ENCODE measurements at places on chromosomes 3 and 15.

DNA sequence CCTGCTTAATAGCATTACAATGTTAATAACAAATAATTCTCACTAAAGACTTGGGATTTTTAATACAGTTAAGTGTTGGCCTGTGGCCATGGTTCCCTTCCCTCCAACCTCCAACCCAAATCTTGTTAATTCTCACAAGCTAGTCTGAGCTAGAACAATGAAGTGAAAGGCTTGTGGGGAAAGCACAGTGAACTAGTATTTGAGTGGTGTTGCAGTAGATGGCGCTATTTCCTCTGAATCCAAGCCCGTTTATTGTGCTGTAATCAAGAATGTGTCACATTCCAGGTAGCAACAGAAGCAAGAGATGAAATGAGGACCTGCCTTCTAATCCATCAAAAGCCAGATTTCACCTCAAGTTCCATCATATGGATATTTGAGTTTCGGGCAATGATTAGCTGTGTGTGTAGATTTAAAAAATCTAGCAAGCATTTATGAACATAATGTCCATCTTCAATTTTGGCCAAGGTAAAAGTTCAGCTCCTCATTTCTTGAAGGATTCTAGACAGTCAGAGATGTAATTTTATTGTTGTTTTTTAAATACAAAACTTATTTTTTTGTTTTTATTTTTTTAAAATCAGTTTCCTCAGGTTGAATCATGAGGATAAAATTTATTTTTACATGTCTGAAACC lies 160.7 kb downstream of the SQOR start:
- no peak for DNase-seq

- DNase-seq = no peak
Measured at GRCh38 chr15:90873488-90873997, 5.2 kb downstream of the FURIN start.

DNA sequence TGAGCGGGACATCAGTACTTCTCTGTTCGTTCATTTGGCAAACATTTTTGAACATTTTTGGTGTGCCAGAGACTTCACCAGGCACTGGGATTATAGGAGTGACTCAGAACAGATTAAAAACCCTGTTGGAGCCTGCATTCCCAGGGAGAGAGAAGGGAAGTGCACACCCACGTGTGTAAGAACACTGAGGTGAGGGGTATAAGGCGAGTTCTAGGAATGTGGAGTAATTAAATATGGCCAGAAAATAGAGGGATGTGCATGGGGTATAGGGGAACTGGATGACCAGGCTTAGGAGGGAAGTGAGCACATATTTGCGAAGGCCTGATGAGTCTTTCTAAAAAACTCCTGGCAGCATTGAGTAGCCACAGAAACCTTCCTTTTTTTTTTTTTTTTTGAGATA lies 401.2 kb upstream of the C2CD4B start:
- DNase-seq = no peak

DNA sequence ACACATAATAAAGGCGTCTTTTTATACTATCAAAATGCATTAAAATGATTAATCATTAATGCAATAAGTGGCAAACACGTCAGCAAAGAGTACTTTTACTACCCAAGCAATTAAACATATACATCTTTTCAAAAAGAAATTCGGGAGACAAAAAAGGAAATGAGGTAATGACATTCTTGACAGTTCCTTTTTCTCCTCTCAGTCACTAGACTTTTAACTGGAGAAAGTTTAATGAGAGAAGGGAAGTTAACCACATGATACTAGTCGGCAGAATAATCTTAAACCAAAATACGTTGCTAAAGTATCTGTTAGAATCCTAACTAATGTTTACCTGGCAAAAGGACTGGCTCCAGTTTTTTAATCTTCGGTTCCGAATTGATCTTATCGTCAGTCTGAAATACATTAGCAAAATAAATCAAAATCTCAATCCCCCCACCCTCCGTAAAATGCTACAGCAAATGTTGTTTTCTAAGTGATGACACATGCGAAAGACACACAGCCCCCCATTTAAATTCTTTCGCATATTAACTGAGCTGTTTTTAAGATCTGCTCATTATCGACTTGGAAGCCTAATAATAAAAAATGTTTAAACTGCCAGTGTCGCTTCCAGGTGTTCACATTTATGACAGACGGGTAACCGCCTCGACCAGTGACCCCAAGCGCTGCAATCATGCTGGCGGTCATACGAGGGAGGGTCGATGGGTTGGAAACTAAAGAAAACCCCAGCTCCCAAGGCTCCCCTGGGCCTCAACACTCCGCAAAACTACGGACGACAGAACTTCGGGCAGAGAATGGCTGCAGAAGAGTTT lies 778 bp downstream of the MTMR10 start:
- no peak for DNase-seq

DNA sequence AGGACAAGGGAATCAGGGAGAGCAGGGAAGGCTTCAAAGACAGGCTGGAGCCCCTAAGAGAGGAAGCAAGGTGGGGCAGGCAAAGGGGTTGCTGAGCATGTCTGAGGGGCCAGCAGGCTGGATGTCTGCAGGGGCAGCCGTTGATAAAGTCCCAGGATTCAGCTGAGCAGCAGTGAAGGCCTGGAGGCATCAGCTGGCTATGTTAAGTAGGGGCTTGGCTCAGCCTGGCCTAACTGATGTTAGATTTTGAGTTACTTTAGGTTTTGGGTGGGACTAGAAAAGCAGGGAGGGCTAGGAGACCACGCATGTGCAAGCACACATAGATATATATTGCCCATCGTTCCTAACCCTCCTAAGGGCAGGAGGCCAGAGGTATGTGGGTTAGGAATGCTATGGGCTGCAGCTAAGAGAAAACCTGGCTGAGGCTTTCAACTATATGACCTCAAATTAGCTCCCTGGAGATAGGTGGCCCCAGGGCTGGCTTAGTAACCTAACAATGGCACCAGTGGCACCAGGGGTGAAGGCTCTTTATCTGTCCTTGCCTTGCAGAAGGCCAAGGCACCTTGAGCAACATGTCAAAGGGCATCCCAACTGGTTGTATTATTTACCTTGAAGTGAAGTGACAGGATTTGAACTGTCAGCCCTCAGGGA lies 331.5 kb upstream of the CTDSPL start:
- no peak for DNase-seq

GRCh38 chr15:73923488-73924164 lies 2.6 kb upstream of the LOXL1 start:
- DNase-seq = no peak

- no peak for DNase-seq
Measured at GRCh38 chr3:110069761-110070160, 732.4 kb upstream of the DPPA4 start.

- no peak for DNase-seq
Measured at GRCh38 chr3:82556113-82556512, 794.7 kb upstream of the GBE1 start.

DNA sequence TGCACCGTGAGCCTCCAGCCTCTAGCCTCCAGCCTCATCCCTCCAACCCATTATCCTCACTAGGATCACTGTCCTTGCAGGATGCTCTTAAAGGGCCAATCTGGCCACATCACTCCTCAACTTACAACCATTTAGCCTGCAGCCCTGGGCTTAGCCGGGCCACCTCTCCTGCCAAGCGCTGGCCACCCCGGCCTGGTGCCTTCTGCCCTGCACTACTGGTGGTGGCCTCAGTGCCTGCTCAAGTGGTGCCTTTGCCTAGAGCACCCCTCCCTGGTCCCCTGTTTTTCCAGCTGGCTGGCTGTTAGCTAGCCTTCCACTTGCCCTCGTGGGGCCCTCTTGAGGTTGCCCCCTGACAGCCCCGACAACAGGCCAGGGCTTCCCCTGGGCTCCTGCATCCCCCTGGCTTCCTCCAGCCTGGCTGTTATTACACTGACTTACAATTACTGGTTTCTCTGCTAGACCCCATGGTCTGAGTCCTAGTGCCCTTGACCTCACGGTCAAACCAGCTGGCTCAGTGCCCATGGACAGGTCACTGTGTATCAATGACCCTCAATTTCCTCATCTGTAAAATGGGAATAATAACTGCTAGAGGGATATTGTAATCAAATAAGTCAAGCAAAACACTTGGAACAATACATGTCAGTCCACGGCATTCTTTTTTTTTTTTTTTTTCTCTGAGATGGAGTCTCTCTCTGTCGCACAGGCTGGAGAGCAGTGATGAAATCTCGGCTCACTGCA lies 15.5 kb downstream of the ATP2B2 start:
- no peak for DNase-seq

DNA sequence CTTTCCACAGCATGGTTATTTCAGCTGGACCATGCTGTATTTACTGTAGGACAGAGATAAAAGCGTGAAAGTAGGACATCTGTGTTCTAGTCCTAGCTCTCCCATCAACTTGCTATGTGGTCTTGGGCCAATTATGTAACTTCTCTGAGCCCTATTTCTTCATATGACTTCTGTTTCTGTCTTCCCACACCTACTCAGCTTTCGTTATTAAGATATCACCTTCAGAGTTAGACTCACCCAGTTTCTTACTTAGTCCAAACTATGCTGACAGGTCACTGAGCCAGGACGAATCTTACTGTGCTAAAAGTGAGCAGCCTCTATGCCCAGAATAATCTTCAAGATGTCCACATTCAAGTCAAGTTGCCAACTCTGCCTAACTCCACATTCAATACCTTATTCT lies 283.7 kb downstream of the IL5RA start:
- no peak for DNase-seq

- DNase-seq = no peak
Measured at GRCh38 chr3:184679056-184679816, 32.6 kb downstream of the MAGEF1 start.

DNA sequence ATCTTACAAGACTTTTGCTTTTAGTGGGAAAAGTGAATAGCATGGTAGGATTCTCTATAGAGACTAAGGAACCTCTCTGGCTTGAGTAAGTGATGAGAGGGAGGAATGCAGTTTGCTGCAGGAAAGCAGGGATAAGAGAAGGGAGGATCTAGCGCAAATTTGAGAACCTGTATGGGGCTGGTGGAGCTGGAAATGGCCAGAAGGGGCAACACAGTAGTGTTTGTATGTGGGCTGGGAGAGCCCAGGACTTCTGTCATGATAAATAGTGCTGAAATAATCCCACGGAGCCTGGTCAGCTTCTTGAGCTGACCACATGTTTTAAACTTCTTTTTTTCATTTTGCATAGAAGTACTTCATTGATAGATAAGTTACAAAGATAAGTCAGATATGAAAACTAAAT lies 11.2 kb upstream of the SHC4 start:
- no peak for DNase-seq

- DNase-seq = no peak
Measured at GRCh38 chr3:100548053-100548452, 55.6 kb downstream of the TMEM45A start.

- no peak for DNase-seq
Measured at GRCh38 chr3:10423171-10423882, 82.1 kb downstream of the ATP2B2 start.

DNA sequence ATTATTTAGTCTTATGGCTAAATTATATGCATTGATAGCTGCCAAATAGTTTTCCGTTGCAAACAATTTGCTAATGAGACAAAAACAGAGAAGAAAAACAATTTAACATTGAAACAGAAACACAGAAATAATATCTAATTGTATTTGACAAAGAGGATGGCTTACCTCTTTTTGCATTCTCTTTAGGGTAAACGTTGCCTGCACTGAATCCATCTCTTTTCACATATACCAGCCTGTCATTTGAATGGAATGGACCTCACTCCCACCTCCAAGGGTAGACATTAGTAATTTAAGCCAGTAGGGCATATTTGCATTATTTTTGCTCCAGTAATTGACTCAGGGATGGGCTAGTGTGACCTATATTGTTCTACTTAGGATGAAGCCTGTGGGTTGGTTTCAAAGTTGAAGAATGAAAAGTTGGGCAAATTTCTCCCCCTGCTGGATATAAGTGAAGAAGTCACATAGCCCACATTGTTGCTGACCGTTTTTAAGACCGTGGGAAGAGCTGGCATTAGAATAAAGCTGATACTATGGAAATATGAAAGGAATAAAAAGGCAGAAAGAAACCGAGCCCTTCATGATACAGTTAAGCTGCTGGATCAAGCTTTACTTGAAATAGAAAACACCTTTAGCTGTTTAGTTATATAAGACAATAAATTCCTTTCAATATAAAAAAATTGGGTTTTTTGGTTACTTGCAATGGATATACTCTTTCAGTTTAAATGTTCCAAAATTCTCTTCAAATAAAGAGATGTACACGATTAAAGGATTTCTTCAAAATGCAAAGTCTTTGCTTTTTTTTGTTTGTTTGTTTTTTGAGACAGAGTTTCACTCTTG lies 26.9 kb downstream of the PIERCE2 start:
- DNase-seq = no peak

DNA sequence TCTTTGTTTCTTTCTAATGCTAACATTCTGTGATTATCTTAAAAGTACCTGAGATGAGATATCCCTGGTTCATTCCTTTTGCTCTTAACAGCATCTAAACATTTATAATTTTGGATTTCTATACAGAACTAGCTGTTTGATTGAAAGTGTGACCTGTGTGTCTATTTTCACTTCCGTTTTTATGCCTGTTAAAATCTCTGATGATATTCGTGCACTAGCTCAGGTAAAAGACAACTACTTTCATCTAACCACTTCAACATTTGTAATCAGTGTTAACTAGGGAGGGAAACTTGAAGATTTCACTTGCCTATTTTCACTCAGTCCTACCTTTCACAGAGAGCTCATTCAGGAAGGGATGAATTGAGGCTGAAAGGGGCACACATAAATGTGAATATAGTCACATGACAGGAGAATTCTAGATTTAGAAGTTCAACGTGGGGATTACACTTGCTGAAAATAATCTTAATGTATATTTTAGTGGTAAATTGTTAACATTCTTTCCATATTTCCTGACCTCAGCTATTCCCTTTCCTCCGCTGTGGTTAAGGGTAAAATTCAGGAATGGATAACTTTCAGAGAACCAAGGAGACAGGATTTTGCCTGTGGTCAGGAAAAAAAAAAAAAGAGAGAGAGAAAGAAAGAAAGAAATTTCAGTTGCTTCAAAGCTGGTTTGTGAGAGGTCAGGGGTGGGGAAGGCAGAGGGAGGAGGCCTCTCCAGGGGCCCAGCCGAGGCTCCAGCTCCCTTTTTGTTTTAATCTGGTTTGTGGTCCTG lies 159.8 kb upstream of the TSC22D2 start:
- no peak for DNase-seq

DNA sequence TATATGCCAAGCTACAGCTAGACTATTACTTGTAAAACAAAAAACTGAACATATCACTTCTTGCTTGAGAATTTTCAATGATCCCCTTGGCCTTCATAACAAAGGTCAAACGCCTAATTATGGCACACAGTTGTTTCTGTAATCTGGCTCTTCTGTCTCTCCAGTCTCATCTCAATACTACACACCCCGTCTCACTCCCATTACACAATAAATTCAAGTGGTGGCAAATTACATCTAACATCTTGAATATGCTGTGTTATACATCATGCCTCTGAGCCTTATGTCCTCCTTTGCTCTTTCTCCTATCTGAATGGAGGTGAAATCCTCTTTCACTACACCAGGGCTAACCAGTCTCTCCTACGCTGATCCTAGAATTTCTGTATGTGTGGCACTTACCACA lies 140.4 kb downstream of the TBL1XR1 start:
- no peak for DNase-seq

- no peak for DNase-seq
Measured at GRCh38 chr3:197513953-197514785, 41.6 kb downstream of the BDH1 start.

GRCh38 chr3:161422171-161422700 lies 50.9 kb upstream of the SPTSSB start:
- DNase-seq = no peak

- no peak for DNase-seq
Measured at GRCh38 chr3:134820994-134821393, 25.9 kb downstream of the EPHB1 start.

GRCh38 chr3:23668430-23668904 lies 137.3 kb upstream of the UBE2E1 start:
- DNase-seq = no peak

- DNase-seq = no peak
Measured at GRCh38 chr3:43294975-43295374, 8.6 kb downstream of the SNRK start.
